ENCODE measurements at places on chromosomes 13 and 19.

- no peak for DNase-seq
Observed at GRCh38 chr13:106527445-106527801, 8.0 kb downstream of the EFNB2 start.

DNA sequence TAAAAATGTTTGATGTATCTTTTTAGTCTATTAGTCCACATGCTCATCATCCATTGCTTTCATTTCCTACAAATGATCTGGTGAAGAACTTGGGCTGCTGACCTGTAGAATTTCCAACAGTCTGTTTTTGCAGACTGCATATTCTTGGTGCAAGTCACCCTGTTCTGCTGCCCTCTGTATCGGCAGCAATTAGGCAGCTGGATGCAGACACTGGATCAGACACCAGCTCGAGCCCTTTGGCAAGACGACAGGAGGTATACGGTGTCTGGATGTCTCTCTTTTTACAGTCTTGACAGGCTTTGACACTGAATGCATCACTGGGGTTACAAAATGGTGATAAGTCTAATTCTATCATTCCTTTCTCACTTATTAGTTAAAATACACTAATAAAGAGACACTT, 21.8 kb downstream of the MTRF1 start:
- DNase-seq, result no peak

DNA sequence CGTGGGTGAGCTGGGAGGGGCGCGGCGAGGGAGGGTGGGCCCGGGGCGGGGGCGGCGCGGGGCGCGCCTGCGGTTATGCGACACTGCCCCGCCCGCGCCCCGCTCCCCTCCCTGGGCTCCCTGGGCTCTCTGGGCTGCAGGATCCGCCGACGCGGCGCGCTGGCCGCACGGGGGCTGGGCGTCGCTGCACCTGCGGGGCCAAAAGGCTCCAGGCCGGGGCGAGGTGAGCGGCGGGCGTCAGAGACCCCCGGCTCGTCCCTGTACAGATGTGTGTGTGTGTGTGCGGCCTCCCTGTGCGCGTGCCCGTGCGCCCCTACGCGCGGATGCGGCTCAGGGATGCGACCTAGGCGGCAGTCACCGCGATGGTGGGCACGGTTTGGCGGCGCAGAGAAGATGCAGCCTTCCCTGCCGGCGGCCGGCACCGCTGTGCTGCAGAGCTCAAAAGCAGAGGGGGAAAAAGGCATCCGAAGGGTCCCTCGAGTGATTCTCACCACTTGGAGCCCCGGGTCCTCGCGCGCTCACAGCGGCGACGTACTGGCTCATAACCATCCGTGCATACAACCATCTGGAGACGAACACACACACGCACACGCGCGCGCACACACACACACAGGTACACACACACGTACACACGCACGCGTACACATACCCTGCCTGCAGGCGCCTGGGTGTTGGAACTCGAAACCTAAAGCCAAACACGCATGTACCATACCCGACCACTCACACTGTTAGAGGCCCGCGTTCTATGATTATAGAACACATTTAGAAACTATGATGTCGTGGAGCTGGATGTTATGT, 709 bp downstream of the ATP8A2 start:
- no peak for DNase-seq

- DNase-seq, result no peak
Observed at GRCh38 chr13:84536906-84537305, 654.6 kb upstream of the SLITRK1 start.

- DNase-seq, result peak; percentile 99
Observed at GRCh38 chr19:58466760-58467589, at the start of gene ZNF324. Gene ZNF324 (plus strand): TSS chr19:58467080. CDS start chr19:58469186, 2,106 bp downstream.

DNA sequence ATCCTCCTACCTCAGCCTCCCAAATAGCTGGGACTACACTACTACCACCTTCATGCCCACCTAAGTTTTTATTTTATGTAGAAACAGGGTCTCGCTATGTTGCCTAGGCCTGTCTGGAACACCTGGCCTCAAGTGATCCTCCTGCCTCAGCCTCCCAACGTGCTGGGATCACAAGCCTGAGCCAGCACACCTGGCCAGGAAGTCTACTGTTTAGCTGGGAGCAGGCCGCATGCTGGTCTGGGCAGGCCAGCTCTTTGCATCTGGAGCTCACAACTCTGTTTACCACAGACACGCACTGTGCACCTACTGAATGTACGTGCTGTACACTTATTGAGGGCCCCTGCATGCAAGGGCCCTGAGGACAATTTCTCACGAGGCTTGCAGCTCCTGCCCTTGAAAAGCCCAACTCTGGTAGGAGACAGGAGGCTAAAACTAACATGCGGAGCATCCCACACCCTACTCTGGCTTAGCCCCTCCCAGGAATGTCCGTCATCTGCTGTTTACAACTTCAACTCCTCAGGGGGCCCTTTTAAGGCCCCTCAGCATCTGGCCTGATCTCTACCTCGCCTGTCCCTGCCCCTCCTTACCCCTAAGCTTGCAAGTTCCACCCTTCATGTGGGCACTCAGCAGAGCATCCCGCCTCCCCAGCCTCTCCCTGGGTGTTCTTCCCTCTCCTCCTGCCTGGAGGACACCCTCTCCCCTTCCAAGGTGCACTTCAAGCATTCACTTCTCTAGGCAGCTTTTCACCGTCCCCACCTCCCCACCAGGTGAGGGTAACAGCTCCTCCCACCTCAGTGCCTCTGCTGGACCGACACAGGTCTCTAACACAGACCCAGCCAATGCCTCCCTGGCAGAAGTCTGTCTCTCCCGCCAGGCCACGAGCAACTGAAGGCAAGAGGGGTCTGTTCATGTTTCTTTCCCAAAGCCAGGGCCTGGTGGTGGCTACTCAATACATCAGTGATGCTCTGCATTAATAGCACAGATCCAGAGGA, 114.2 kb upstream of the UQCRFS1 start:
- no peak for DNase-seq

- peak; percentile 91 for DNase-seq
Observed at GRCh38 chr19:51422053-51422448, 4.6 kb upstream of the SIGLEC10 start.

- no peak for DNase-seq
Observed at GRCh38 chr13:112994084-112994780, 25.2 kb downstream of the MCF2L start.

DNA sequence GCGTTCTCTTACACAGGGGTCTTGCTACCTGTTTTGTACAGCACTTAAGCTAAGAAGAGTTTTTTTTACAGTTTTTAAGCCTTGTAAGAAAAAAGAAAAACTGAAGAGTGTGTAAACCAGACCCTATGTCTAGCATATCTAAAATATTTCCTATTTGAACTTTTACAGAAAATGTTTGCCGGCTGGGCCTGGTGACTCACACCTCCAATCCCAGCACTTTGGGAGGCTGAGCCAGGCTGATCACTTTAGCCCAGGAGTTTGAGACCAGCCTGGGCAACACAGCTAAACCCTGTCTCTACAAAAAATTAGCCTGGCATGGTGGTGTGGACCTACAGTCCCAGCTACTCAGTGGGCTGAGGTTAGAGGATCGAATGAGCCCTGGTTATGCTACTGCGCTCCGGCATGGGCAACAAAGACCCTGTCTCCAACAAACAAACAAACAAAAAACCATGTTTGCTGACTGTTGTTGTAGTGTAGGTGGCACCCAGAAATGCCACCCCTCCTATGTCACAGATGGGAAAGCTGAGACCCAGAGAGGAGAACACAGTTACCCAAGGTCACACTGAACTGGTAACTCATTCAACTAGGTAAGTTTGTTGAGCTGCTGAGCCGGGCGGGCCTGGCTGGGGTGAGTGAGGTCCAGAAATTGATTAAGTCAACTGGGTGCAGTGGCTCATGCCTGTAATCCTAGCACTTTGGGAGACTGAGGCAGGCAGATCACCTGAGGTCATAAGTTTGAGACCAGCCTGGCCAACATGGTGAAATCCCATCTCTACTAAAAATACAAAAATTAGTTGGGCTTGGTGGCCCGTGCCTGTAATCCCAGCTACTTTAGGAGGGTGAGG, 1.9 kb upstream of the VASP start:
- no peak for DNase-seq

- no peak for DNase-seq
Observed at GRCh38 chr13:83709426-83710132, 172.7 kb downstream of the SLITRK1 start.

DNA sequence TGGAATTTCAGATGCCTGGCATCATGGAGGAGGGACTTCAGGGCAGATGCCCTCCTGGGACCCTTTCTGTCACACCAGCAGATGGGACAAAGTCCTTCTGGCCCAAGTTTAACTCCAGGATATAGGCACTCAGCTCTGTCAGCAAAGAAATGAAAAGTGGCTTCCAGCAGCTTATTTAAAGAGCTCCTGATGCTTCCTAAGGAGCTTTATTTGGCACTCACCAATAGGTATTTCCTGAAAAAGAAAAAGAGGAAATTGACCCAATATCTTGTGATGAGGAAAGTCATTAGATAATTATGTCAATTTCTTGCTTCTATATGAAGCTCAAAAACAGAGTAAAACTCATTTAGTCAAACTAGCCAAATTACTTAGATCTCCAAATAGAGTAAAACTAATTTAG, 224.6 kb downstream of the RAP2A start:
- DNase-seq, result no peak

- no peak for DNase-seq
Observed at GRCh38 chr13:89783221-89783755, 1564.2 kb upstream of the MIR17HG start.

DNA sequence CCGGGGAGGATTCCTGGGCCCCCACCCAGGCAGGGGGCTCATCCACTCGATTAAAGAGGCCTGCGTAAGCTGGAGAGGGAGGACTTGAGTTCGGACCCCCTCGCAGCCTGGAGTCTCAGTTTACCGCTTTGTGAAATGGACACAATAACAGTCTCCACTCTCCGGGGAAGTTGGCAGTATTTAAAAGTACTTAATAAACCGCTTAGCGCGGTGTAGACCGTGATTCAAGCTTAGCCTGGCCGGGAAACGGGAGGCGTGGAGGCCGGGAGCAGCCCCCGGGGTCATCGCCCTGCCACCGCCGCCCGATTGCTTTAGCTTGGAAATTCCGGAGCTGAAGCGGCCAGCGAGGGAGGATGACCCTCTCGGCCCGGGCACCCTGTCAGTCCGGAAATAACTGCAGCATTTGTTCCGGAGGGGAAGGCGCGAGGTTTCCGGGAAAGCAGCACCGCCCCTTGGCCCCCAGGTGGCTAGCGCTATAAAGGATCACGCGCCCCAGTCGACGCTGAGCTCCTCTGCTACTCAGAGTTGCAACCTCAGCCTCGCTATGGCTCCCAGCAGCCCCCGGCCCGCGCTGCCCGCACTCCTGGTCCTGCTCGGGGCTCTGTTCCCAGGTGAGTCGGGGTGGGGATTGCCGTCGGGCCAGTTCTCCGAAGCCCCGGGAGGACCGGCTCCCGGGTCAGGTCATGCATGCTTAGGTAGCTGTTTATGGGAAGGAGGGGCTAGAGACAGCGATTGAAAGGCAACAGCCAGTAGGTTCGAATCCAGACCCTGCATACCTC, at the start of gene ICAM1:
Gene ICAM1 (plus strand): TSS at position 505 of the 779 bp plus-strand sequence. CDS start 40 bp downstream, at position 545.
- peak; percentile 94 for DNase-seq

GRCh38 chr13:50154697-50155096, 139.5 kb downstream of the KCNRG start:
- no peak for DNase-seq

GRCh38 chr13:40120288-40120687, 464.8 kb downstream of the COG6 start:
- no peak for DNase-seq
